ENCODE measurements at places on chromosomes 2 and 18.

DNA sequence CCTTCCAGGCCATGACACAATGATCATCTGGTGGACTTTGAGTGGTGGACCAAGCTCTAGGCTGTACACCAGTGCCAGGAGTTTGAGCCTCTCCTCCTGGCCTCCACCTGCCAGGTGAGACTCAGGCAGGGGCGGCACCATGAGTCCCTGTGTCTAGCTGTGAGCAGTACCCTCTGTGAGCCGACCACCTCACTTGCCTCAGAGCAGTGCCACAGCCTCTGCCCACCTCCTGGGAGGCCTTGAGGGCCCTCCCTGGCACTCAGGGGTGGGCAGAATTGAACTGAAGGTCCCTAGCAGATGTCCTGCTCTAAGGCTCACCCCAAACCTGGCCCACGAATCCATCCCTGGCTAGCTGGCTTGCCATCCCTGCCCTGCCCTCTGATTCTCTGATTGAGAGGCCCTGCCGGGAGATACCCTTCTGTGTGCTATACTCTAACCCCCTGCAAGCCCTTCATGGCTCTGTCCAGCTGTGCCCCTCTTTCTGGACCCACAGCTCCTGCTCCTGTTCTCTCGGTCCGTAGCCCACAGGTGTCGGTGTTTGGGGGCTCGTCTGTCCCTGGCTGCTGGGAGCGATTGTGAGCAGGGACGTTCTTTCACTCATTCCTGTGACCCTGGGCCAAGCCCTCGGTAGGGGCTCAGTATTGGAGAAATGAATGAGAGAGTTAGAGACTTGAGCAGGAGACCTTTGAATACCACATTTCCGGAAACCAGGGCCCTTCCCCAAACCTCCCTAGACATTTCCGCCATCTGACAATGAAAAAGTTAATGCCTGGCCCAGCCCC lies 70.0 kb downstream of the INHBB start:
- DNase-seq = no peak

DNA sequence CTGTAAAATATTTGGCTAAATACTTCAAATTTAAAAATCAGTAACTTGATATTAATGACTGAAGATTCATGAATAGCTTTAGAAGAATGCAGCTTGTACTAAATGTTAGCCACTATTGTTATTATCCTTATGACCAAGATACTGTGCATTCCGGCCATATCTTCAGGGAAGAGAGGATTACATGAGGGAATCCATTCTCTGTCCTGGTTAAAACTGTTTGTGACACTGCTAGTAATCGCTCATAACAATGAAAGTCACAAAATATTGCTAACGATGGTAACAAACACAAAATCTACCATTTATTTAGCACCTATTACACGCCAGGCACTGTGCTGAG lies 217.7 kb downstream of the PRKCE start:
- no peak for DNase-seq

- DNase-seq = no peak
Measured at GRCh38 chr2:51812138-51812866, 780.4 kb upstream of the NRXN1 start.

DNA sequence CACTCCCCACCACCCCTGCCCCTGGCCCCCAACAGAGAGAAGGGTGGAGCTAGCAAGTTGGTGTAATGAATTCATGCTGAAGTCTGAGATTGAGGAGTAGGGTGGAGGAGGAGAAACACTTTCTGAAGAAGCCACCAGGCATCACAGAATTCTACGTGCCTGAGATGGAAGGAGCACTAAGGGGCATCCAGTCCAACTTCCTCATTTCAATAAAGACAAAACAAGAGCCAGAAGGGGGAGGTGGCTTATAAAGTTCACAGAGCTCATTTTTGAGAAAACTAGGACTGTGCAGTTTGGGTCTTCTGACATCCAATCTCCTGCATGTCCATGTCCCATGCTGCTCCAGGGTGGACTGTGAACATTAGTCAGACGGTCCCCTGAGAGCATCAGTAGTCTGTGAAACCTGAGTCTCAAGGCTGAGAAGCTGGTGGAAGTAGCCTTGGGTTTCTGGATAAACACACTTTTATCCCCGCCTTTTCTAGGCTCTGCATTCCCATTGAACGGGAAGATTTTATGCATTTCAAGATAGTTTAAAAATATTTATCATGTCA lies 77.7 kb downstream of the TRIM43 start:
- DNase-seq = no peak

GRCh38 chr2:3634596-3635121 lies 23.3 kb upstream of the ALLC start:
- no peak for DNase-seq

- no peak for DNase-seq
Measured at GRCh38 chr2:198788676-198789075, 669.1 kb downstream of the SATB2 start.

- no peak for DNase-seq
Measured at GRCh38 chr2:168315331-168316072, 68.1 kb upstream of the STK39 start.

- DNase-seq = no peak
Measured at GRCh38 chr2:15195813-15196212, 365.3 kb downstream of the NBAS start.

- DNase-seq = no peak
Measured at GRCh38 chr2:128362889-128363228, 44.2 kb upstream of the HS6ST1 start.

DNA sequence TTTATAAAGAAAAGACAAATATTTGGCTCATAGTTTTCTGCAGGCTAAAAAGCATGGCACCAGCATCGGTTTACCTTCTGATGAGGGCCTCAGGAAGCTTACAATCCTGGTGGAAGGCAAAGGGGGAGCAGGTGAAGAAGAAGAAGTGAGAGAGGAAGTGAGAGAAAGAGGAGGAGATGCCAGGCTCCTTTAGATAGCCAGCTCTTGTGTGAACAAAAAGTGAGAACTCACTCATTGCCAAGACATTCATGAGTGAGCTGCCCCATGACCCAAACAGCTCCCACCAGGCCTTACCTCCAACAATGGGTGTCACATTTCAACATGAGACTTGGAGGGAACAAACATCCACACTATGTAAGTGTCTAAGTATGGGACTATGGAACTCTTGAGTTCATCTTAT lies 14.3 kb downstream of the CCDC150 start:
- no peak for DNase-seq

DNA sequence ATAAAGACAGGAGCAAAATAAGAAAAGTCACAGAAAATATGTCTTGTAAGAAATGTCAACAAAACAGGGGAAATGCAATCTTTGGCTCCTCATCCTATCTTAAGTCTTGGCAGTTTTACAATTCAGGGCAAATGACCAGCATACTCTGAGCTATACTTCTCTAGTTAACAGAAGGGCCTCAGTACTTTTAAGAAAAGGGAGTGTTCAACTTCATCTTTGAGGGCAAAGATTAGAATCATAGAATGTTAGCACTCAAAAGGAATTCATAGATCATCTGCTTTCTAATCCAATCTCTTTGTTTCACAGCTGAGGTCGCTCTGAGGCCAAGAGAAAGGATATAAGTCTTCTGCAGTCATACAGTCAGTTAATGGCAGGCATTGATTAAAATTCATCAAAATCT lies 174.0 kb upstream of the NT5C1B start:
- no peak for DNase-seq

DNA sequence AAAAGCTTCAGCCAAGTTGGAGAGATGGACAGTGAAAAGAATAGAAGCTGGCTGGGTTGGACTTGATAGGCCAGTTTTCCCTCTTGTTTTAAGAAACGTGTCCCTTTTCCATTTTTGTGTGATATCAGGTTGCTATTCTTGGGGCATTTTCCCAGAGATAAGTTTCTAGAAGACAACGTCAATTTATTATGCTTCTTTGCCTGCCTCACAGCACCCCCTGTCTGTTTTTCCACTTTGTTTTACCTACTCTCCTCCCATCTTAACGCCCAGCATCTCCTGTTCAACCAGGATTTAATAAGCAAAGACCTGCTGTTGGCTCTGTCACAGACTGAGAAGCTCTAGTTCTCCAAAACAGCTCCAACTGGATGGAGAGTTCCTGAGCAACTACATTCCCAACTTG lies 317.8 kb upstream of the ZNF521 start:
- no peak for DNase-seq

GRCh38 chr2:156505696-156506095 lies 69.5 kb downstream of the GPD2 start:
- no peak for DNase-seq

- DNase-seq = no peak
Measured at GRCh38 chr18:73621091-73621490, 526.5 kb downstream of the FBXO15 start.

DNA sequence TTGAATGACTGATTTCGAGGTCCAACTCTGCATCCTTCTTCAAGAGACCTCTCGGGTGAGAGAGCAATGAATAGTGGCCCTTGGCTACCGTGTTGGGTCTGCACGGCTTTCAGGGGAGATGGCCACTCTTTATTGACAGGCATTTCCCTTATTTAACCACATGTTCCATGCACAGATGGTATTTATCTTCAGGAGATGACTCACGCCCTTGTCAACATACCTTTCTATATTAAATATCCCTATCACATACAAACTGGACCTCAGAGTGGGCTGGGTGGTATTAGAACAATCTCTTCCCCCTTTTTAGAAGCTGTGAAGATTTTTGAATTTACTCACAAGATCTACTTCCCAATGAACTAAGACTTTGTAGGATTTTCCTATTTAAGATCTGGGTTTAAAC lies 109.6 kb upstream of the CDC42EP3 start:
- no peak for DNase-seq

GRCh38 chr18:62578980-62579511 lies 56.2 kb downstream of the ZCCHC2 start:
- no peak for DNase-seq

DNA sequence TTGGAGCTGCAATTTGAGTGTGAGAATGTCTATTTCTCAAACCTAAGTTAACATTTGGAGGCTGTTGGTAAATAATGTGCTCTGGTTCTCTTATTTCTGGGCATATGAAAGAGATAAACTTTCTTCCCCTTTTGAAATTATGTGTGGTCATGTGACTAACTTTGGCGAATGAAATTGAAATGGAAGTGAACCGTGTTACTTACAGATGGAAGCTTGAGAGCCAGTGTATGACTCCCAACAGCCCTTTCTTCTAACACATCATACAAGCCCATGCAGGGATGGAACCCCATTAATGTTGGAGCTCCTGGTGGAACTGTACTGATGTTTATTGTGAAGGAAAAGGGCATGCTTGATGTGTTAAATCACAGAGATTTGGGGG lies 725.8 kb downstream of the TSN start:
- no peak for DNase-seq

GRCh38 chr2:165893556-165893955 lies 60.0 kb downstream of the TTC21B start:
- DNase-seq = no peak

DNA sequence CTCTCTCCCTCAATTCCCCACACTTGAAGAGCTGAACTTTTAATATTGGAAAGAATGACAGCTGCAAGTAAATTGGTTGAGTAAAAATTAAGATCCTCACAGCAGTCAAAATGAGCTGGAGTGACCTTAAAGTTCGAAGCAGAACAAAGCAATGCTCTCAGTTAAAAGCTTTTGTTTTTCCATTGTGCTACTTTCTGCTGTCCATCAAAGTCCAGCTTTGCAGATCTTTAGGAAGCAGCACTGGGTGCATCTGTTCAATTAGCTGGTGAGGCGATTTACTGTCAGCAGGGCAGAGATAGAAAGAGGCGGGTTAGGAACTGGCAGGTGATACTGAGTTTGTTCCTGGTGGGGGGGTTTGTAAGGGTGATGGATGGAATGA lies 834.8 kb downstream of the CPS1 start:
- no peak for DNase-seq

- no peak for DNase-seq
Measured at GRCh38 chr2:109721626-109722025, 72.5 kb upstream of the RGPD5 start.

GRCh38 chr2:210440206-210440605 lies 36.4 kb downstream of the LANCL1 start:
- DNase-seq = no peak

GRCh38 chr18:47912343-47912742 lies 18.1 kb downstream of the SMAD2 start:
- no peak for DNase-seq

GRCh38 chr2:216713691-216714336 lies 18.5 kb upstream of the IGFBP5 start:
- no peak for DNase-seq

DNA sequence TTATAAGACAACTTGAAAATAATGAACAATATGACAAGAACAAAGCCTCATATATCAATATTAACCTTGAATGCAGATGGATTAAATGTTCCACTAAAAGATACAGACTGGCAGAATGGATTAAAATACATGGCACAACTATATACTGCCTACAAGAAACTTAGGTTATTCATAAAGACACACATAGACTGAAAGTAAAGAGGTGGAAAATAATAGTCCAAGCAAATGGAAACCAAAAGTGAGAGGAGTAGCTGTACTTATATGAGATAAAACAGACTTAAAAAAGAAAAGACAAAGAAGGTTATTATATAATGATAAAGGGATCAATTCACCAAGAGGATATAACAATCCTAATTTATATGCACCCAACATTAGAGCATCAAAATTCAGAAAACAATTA lies 18.2 kb downstream of the LMAN1 start:
- no peak for DNase-seq

GRCh38 chr2:28661589-28662001 lies 90.0 kb upstream of the PPP1CB start:
- no peak for DNase-seq

GRCh38 chr2:159179696-159180095 lies 106.8 kb downstream of the WDSUB1 start:
- DNase-seq = no peak

DNA sequence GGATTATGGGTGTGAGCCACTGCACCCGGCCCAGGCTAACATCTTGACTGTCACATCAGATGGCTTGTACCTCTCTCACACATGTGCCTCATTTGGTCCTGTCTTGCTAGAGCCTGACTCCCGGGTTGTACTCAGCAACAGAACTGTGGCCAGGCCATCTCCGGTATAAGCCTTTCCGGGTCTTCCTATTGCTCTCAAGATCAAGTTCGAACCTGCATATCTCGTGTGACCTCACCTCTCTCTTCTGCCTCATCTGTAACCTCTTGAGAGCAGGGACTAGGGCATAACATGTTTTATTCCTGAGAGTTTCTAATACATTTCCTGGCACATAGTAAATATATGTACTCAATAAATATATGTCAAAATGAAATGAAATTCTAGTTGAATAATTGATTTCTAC lies 114.0 kb downstream of the ACAA2 start:
- no peak for DNase-seq

DNA sequence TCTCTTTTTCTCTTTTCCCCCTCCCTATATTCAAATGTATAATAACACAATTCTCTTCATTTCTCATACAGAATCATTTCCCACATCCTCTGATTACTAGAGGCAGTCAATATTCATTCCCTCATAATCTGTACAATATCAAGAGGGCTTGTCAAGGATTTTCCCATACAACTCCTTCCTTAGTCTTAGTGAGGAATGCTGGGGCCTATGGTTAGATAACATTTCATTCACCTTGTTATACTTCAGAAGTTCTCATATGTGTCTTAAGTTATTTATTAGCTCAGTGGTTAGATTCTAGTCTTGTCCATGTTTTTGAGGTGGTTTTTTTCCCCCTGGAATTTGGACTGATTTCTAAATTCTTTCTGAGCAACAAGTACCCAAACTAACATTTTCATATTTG lies 289.5 kb downstream of the PDE11A start:
- no peak for DNase-seq
